ENCODE measurements at places on chromosomes 5 and 9. TPM values are rescaled to one million over a fixed set of nuclear protein-coding genes. Genes with fewer than 3 reads are reported as not detected.

DNA sequence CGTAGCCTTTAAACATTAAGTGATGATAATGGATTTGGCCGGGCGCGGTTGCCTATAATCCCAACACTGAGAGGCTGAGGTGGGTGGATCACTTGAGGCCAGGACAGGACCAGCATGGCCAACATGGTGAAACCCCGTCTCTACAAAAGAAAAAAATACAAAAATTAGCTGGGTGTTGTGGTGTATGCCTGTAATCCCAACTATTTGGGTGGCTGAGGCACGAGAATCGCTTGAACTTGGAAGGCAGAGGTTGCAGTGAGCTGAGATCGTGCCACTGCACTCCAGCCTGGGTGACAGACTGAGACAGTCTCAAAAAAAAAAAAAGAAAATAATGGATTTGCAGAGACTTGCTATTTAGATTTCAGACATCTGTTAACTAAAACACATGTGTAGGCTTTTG, 9.2 kb upstream of the MATR3 start:
- no peak for DNase-seq

GRCh38 chr5:15499528-15500324, at the start of gene FBXL7:
Gene FBXL7 (plus strand): TSS chr5:15500180.
- peak; percentile 91 for DNase-seq

GRCh38 chr9:126605792-126606482, 7.8 kb upstream of the LMX1B start:
- no peak for DNase-seq

DNA sequence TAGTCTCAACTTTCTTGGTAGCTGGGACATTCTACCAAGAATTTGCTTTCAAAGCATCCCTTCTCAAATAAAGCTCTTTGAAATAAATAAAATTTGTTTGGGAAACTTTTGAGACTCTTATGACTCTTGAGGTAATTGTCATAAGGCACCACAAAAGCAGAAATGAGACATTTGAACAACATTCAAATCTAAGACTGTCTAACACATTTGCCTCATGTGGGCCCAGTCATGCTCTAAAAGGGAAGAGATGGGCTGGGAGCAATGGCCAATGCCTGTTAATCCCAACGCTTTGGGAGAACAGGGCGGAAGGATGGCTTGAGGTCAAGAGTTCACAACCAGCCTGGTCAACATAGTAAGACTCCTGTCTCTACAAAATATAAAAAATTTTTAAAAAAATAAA, 26.4 kb downstream of the SLC31A2 start:
- no peak for DNase-seq

Gene SLC46A2
- total RNA-seq = not detected

Gene NIM1K
- not detected for total RNA-seq

Gene OGN
- 3.1 TPM for total RNA-seq
